ENCODE measurements at places on chromosomes 3 and 15. TPM values are rescaled to one million over a fixed set of nuclear protein-coding genes. Genes with fewer than 3 reads are reported as not detected.
A peak's percentile ranks its signal among the peaks of the same experiment; 100 is the strongest.

- no peak overlapping the region for H3K27ac ChIP-seq
- H3K36me3 ChIP-seq, result no peaks in the 10 kb centered on the region
- H3K4me1 ChIP-seq, result peaks cover 14% of the 10 kb centered on the region
- no peaks in the 10 kb centered on the region for H3K27me3 ChIP-seq
- no peak overlapping the region for H3K4me3 ChIP-seq
- DNase-seq, result no peak
These were observed 85.5 kb upstream of the FGF12 start for GRCh38 chr3:192812743-192813383.

- no peak overlapping the region for H3K27ac ChIP-seq
- peaks cover 4% of the 10 kb centered on the region for H3K4me1 ChIP-seq
- H3K36me3 ChIP-seq, result no peaks in the 10 kb centered on the region
- no peak overlapping the region for H3K4me3 ChIP-seq
These were observed 90.7 kb downstream of the FILIP1L start for GRCh38 chr3:100023595-100023994.

- no peak overlapping the region for H3K4me3 ChIP-seq
- no peak for DNase-seq
- H3K4me1 ChIP-seq, result no peaks in the 10 kb centered on the region
These were observed 66.0 kb downstream of the DCLK3 start for GRCh38 chr3:36698314-36698713.

DNA sequence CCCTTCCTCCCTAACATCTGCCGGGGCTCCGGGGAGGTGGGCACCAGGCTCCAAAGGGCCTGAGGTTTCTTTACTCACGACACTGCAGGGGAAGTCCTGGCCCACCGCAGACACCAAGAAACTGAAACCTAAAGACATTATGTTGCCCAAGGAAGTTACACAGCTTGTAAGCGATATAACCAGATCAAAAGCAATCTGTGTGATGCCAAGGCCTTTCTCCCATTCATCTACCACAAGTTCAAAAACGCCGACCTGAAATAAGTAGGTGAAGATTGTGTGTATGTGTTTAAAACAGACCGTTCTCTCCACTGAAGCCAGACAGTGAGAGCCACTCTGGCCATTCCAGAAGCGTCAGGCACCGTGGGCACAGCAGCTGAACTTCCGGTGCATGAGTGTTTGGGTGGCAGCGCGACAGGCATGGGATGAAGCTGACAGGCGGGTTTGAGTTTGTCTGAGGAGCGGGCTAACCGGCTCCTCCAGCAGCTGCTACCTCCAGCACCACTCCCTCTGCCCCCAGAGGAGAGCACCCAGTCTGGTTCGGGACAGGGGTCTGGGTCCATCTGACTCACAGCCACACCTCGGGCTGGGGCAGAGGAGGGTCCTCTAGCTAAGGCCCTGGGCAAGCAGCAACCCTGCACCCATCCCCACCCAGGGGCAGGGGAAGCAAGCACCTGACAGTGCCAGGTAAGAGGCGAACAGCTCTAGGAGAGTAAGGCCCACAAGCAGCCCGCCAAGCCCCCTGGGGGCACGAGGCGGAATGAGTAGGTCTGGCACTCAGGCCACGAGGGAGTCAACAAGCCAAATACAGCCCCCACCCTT, 1.3 kb downstream of the TNK2 start:
- peak overlapping the region; percentile 81 for H3K4me3 ChIP-seq
- no peaks in the 10 kb centered on the region for H3K27me3 ChIP-seq
- no peak for DNase-seq
- H3K27ac ChIP-seq, result peak overlapping the region; percentile 50
- H3K4me1 ChIP-seq, result peaks cover 33% of the 10 kb centered on the region
- H3K36me3 ChIP-seq, result peaks cover 3% of the 10 kb centered on the region

DNA sequence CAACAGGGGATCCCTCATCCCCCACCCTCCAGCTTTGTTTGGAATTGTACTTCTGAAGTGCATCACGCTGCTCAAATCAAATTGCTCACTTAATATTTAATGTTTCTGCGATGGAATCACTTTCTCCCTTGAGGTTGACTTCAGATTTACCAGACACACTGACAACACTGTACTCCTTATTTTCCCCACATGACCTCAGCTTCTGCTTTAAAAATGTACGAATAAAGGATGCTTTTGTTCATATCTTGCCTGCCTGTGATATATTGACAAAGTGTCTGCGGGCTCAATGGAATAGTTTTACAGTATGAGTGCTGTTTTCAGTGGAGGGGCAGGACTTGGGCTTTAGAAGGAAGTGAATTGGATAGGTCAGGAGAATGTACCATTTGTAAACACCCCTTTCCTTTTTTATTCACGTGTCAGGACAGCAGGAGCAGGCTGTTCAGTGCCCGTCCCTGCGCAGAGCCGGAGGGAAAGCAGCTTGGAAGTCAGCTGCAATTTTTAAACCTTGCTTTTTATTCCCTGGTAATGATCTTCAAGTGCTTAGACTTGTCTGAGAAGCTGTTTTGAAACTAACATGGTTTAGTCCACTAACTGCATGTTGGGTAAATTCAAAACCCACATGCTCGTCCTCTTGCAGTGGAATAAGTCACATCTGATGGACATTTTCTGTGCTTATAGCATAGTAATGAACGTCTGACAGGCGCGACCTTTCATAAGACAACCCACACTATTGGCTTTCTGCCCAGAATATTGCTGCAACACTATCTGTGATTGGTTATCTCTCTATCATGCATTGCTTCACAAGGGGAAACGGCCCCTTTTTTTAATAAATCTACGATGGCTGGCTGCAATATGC, 29.9 kb downstream of the MBNL1 start:
- H3K27me3 ChIP-seq, result no peaks in the 10 kb centered on the region
- H3K36me3 ChIP-seq, result peaks cover 9% of the 10 kb centered on the region
- H3K4me1 ChIP-seq, result peaks cover 28% of the 10 kb centered on the region
- H3K27ac ChIP-seq, result peak overlapping the region; percentile 84

GRCh38 chr3:31077021-31077601, 182.7 kb upstream of the GADL1 start:
- H3K36me3 ChIP-seq, result no peaks in the 10 kb centered on the region
- no peak for DNase-seq
- H3K4me3 ChIP-seq, result no peak overlapping the region

DNA sequence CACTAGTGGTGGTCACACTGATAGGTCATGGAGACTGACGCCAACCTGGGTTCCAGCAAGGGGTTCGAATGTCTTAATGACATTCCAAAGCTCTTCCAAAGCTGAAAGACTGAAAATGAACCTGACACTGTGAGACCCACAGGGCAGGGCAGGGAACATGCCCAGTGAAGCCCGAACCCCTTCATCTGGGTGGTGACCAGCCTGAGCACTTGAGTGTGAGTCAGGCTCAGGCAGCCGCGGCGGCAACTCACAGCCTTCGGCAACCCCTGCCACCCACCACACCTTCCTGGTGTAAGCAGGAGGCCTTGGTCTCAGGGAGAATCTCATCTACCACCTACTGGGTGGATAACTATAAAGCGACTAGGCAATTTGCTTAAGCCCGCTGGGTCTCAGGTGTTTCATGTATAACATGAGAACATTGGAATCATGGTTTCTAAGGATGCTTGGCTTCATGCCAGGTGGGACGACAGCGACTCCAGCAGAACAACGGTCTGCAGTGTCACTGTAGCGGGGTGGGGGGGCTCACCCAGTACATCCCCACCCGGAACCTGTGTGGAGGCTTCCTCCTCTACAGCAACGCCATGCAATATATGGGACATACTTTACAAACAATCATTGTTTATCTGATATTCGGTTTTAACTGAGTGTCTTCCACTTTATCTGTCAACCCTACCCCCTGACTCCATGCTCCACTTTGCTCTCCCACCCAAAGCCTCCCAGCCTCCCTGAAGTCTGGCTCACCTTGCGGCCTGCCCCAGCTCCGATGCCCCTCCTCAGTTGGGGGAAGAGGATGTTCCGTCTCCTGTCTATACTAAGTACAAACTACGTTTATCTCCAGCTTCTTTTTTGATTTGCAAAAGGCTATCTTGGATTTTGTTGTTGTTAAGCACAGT, 125.0 kb upstream of the MEF2A start:
- peak; percentile 4 for DNase-seq
- H3K36me3 ChIP-seq, result no peaks in the 10 kb centered on the region
- no peak overlapping the region for H3K27ac ChIP-seq
- no peaks in the 10 kb centered on the region for H3K4me1 ChIP-seq

Gene RASGRP1
- 1.5 TPM for total RNA-seq

Gene GABRR3
- total RNA-seq, result not detected

DNA sequence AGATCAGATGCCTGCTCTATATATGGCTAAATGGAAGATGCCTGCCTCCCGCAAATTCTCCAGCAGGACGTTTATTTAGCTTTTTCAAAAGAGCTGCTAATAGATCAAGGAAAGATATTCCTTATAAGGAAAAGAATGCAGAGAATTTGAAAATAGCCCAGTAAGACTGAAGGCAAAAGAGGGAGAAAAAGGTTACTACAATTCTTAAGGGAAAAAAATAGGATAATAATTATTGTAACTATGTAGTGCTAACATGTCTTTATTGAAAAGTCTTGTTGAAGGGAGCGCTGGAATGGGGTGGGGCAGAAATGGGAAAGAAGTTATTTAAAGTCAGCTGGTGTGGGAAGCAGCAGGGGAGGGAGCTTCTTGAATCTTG, 2.9 kb downstream of the TPM1 start:
- peak overlapping the region; percentile 83 for H3K4me3 ChIP-seq
- DNase-seq, result no peak
- H3K4me1 ChIP-seq, result peaks cover 58% of the 10 kb centered on the region
- peak overlapping the region; percentile 12 for H3K27ac ChIP-seq
- H3K36me3 ChIP-seq, result no peaks in the 10 kb centered on the region

GRCh38 chr3:193572426-193572908, 17.8 kb upstream of the ATP13A4 start:
- peak overlapping the region; percentile 73 for H3K27ac ChIP-seq
- H3K27me3 ChIP-seq, result no peaks in the 10 kb centered on the region

Gene TMOD2
- 7.4 TPM for total RNA-seq

DNA sequence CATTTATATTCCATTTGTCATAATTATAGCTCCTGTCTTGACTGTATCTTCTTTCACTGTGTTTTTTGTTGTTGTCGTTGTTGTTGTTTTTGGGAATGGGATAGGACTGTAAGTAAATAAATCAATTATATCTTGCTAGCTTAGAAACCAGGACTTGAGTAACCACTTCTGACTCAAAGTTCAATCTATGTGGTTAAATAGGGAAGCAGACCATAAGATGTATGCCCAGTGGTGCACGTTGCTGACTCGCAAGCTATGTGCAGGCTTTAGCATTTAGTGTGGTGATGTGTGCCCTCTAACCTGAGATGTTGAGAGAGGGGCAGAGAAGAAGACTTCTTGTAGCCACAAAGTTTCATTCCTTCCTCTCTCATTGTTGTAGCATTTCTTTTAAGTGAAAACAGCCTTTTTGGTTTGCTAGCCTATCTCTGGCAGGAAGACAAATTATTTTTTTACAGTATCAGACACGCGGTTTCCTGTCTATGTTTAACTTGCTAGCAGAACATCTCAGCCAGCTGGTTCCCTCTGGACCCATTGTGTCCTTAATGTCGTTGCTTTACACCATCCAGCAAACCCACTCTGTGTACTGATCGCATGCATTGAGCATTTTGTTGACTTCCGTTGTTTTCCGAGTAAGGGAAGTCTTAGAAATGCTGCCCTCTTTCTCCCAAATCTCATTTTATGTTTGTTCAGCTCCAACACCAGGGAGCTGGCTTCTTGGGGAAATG, 52.1 kb downstream of the TGFBR2 start:
- H3K27me3 ChIP-seq, result no peaks in the 10 kb centered on the region
- H3K27ac ChIP-seq, result peak overlapping the region; percentile 95
- no peak for DNase-seq
- peaks cover 33% of the 10 kb centered on the region for H3K36me3 ChIP-seq

Gene OXNAD1
- total RNA-seq, result 17.6 TPM

Gene ARGFX
- total RNA-seq, result not detected

GRCh38 chr15:71974211-71974610, 143.7 kb downstream of the MYO9A start:
- no peak overlapping the region for H3K27ac ChIP-seq
- no peak for DNase-seq

Gene IL16
- total RNA-seq, result 0.38 TPM

Gene INKA1
- total RNA-seq, result not detected

Gene TPRG1
- 0.67 TPM for total RNA-seq

Gene BCHE
- total RNA-seq, result 1.1 TPM

Gene GOLGA6B
- not detected for total RNA-seq

Gene KIF15
- 17.0 TPM for total RNA-seq

Gene WNT5A
- 13.8 TPM for total RNA-seq

GRCh38 chr15:90006217-90007075, 5.3 kb downstream of the ZNF710 start:
- H3K4me3 ChIP-seq, result peak overlapping the region; percentile 29
- H3K36me3 ChIP-seq, result peaks cover 16% of the 10 kb centered on the region
- H3K4me1 ChIP-seq, result peaks cover 38% of the 10 kb centered on the region
- H3K27ac ChIP-seq, result peak overlapping the region; percentile 60
- no peak for DNase-seq
- H3K27me3 ChIP-seq, result no peaks in the 10 kb centered on the region

- H3K36me3 ChIP-seq, result peaks cover 3% of the 10 kb centered on the region
- H3K27me3 ChIP-seq, result peaks cover 12% of the 10 kb centered on the region
- H3K27ac ChIP-seq, result no peak overlapping the region
- no peak overlapping the region for H3K4me3 ChIP-seq
- no peak for DNase-seq
These were observed 3.7 kb upstream of the GRM2 start for GRCh38 chr3:51703068-51703760.

Gene ATP13A4
- 8.1 TPM for total RNA-seq

All from progenitor cell of endocrine pancreas (in vitro differentiated cells).